ENCODE measurements at places on chromosomes 2 and 18.

GRCh38 chr2:216294305-216294704 is 78.0 kb downstream of the MARCHF4 start:
- DNase-seq: no peak

- DNase-seq: peak; percentile 25
Measured at GRCh38 chr2:48320742-48321141, 209.2 kb upstream of the STON1 start.

DNA sequence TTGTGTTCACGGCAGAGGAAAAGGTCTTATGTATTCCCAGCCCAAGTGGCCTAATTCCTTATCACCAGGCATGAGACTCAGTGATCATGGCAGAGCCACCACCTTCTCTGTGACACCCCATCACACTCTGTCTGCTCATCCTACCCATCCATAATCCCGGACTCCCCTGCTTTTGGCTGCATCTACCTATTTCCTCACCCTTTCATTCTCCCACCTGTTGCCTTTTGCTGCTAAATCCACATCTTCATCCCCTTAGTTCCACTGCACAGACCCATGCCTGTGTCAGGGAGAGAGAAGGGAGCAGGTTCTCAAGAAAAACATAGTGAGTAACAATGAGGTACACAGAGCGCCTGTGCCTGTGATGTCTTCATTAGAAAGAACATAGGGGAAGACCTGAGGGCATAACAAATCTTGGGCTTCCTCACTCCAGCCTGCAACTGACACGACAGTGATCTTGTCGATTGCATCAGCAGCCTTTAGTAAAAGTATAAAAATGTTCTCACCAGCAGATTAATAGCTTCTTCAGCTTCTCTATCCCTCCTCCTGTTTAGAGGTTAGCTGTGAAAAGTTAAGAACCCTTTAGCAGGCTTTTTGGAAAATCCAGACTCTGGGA is 246.5 kb upstream of the SPRED2 start:
- DNase-seq: peak; percentile 46

DNA sequence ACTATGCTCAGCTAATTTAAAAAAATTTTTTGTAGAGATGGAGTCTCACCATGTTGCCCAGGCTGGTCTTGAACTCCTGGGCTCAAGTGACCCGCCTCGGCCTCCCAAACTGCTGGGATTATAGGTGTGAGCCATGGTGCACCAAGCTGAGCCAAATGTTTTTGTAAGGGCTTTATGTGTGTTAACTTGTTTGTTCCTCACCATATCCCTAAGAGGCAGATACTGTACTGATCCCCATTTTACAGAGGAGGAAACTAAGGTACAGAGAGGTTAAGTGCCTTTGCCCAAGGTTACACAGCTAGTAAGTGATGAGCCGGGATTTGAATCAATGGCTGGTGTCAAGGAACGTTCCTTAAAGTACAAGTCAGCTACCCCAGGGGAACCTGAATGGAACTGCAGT is 85.3 kb upstream of the KLF7 start:
- DNase-seq: peak; percentile 41

- DNase-seq: no peak
Measured at GRCh38 chr2:190235551-190236075, 84.0 kb downstream of the HIBCH start.

- peak; percentile 17 for DNase-seq
Measured at GRCh38 chr2:166610180-166610912, 116.3 kb upstream of the SCN7A start.

DNA sequence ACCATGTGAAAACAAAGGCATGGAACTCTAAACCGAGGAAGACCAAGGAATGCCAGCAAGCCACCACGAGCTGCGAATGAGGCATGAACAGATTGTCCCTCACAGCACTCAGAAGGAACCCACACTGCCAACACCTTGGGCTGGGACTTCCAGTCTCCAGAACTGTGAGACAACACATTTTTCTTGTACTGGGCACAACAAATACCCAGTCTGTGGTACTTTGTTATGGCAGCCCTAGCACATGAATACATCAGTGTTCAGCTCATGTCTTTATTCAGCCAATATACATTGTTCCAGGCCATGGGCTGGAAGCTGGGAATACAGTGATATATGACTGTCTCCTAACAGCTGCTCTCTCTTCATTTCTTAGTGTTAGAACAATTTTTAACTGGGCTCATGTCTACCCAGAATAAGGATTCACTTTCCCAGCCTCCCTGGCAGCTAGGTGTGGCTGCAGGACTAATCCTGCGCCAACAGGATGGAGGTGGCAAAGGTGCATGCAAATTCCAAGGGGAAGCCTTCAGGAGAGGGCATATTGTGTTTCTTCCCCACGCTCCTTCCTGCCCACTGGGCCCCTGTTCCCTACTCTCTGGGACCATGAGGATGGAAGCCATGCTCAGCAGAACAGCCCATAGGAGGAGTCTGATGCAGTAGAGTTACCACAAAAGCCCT is 59.6 kb downstream of the STPG4 start:
- no peak for DNase-seq
